CD4-positive, alpha-beta T cell treated with Interferon gamma for 1 hour (primary cell): ENCODE measurements at places on chromosomes 12 and 14.

GRCh38 chr14:39621223-39621622, 189.0 kb upstream of the FBXO33 start:
- no peak for DNase-seq

GRCh38 chr12:97177481-97177880, 270.4 kb downstream of the NEDD1 start:
- DNase-seq: no peak

- DNase-seq: no peak
Observed at GRCh38 chr14:74547331-74547927, 53.9 kb downstream of the ISCA2 start.

- no peak for DNase-seq
Observed at GRCh38 chr12:84294246-84294645, 618.4 kb downstream of the SLC6A15 start.

GRCh38 chr12:58540480-58541299, 379.6 kb downstream of the LRIG3 start:
- DNase-seq: no peak

DNA sequence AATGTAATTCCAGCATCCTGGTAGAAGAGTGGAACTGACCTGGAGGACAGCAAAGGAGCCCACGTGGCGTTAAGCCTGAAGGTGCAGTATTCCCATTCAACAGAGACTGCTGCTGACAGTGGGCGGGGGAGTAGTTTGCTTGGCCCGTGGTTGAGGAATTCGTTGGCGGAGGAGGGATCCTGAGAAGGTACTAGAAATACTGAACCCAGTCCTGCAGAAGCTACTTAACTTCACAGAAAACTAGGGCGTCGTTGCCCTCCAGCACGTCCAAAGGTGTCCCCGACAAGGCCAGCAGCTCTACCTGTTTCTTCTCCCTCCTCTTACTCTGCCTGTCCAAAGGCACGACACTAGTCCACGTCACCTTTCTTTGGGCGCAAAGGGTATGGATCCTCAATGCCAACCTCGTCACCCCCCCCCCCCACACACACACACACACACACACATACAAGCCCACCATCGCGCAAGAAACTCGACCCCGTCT, 303 bp downstream of the PUS7L start:
- no peak for DNase-seq

DNA sequence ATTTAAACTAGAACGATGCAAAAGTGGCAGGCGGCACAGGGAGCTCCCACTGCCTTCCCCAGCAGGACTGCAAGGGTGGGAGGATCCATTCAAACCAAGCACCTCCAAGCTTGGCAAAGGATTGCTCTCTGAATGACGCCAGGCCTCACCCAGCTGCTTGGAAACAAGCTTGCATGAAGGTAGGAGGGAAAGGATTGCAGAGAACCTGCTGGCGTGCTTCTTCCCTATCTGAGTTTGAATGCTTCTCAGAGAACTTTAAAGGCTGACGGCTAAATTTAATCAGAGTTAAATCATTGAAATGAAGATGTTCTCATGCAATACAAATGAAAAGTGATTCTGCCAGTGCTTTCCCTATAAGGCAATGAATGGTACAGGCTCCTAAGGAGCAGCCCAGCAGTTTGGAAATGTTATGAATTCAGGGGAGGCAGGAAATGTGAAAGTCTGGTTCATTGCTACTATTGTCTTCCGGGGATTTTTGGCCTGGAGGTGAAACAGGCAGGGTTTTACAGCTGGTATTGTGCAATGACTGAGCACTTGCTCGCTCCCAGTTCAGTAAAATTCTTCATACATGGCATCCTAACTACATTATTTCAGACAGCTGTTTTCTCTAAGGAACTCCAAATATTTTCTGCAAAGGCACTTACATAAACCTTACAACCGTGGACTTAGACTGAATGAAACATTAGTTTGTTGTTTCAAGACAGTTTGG, 31.9 kb upstream of the DUSP6 start:
- no peak for DNase-seq

DNA sequence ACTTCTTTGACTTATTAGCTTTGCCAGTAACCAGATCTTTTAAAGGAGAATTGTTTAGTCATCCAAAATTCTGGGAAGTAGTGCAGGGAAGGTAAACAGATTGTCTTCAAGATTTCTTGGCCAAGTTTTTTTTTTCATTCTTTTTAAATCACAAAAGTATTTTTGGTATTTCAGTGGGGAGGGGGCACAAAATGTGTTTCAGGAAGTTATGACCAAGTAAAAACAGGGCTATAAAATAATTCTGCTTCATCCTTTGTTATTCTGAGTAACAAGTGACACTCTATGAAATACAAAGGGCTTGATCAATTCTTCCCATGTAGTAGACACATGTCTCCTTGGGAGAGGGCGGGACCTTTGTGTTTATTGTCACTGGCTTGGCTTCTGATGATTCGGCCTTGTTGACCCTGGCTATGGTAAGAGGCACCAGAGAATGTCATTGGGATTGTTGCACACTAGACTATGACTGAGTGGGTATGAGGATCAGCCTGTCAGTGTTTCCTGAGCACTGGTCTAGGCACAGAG, 55.4 kb downstream of the SUSD6 start:
- no peak for DNase-seq

- DNase-seq: no peak
Observed at GRCh38 chr12:109741970-109742703, 28.5 kb downstream of the FAM222A start.

GRCh38 chr14:24071144-24071697, at the start of gene CPNE6:
Gene CPNE6, plus strand, starts transcription at chr14:24071562. Its CDS starts 1,375 bp downstream, at chr14:24072937.
- no peak for DNase-seq

GRCh38 chr12:124443931-124444712, 123.3 kb downstream of the NCOR2 start:
- DNase-seq: no peak

DNA sequence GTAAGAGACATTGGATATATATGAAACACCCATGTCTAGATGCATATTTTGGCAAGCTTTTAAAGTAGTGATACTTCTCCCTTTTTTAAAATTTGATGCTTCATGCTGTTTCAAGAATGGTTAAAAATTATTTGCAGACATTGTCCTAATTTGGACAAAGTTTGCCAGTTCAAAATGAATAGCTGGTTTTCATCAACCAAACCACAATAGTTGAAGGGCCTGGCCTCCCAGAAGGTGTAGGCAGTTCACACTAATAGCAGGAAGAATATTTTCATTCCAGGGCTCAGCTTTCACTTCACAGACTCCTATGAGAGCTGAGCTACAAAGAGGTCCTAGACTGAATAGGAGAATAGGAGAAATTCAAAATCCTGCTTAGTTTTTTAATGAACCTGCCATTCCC, 78.7 kb downstream of the STXBP6 start:
- no peak for DNase-seq

DNA sequence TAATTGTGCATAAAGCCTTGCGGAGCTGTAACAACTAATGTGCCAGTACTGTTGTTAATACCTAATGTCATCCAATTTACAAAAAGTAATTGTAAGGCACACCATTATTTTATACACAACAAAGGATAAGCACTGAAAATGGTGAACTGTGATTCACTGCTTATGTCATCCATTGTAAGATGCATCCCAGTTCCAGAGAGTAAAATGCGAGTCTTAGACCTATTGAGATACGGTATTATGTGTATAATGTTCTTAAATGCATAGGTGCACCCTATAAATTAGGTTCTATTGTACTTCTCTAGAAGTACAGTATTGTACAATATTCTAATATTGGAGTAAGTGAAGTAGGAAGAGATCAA, 406 bp downstream of the PARP2 start:
- no peak for DNase-seq

- DNase-seq: no peak
Observed at GRCh38 chr12:13687633-13688032, 293.8 kb downstream of the GRIN2B start.

DNA sequence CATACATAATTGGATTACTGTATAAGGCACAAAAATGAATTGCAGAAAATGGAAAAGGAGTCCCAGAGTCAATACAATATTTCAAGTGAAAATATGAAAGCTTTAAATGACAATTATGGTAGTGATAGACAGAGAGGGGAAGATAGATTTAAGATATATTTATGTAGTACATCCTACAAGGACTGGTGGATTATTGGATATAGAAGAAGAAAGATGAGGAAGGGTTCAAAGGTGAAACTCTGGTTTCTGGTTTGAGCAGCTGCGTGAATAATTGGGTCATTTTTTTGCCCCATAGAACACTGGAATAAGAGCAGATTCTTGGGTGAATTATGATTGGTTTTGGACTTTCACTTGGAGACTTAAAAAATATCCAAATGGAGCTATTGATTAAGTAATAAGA, 19.4 kb downstream of the PIK3C2G start:
- no peak for DNase-seq

DNA sequence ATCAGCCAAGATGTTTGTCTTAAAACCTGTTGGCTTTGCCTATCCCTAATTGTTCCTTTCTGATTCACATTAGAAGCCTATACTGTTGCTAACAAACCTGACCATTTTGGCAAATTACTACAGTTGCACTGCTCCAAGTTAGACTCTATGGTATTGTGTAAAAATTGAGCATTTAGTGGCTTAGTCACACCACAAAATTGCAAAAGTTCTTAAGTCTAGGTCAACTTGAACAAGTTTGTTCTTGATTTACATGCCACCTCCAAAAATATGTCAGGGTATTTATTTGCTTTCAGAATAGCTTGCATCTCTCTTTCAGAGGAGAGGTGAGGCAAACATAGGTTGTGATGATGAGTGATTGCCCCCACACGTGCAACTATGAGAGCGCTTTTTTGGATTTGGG, 27.0 kb upstream of the PTHLH start:
- DNase-seq: no peak

GRCh38 chr12:30898846-30899245, 27.7 kb upstream of the TSPAN11 start:
- no peak for DNase-seq

DNA sequence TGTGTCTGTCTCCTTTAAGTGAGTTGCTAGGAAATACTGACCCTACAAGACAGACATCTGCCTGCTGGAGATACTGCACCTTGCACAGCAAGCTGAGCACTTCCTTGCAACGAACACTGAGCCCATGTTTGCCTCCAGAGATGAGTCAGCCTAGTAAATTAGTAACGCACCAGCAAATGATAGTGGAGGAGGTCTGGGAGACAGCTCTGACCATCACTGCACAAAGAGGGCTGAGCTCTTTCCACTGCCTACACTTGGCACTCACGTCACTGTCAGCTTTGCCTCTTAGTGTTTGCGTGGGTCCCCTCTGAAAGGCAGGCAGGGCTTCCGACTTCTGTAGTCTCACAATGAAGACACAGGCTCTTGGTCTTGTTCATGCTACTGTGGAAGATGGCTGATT, 109.0 kb downstream of the APAF1 start:
- DNase-seq: no peak

DNA sequence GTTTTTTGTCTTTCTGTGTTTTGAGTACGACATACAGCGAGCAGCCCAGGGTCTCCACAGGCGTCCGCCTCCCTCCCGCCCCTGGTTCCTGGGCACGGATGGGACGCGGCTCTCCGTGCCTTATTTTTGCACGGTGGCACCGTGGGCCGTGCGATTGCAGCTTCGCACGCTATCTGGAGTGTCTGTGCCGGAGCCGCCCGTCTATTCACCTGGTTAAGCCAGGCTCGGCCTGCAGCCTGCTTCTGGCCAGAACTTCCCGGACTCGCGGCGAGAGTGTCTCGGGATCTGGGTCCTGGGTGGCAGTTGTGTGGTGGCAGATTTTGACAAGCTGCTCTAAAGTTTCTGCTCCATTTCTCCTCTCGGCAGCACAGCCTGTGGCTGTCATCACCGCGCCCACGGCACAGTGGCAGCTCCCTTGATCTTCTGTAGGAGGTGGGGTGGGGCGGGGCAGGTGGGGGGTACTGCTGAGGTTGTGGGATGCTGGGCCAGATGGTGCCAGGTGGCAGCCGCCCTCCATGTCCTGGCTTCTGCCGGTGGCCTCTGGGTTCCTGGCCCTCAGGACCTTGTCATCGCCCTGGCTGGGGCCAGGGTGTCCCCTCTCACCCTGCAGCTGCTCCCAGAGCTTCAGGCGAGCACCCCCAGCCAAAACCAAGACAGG, 2.9 kb downstream of the MMP17 start:
- no peak for DNase-seq

DNA sequence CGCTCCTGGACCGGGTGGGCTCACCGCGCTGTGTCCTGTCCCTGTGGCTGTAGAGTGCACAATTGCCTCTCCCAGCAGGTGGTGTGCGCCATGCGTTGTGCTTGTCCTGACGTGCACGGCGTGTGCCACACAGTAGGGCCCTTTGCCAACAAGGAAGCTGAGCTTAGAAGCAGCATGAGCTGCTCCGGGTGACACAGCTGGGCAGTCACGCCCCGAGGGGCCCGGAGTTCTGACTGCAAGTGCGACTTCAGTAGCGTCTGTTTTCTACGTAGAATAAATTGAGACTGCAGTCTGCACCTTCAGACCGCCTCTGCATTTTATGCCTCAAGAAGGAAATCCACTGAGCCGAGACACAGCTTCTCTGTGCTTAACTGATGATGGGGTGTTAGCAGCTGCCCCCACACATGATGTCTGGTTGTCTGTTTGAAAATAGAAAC, 81.6 kb downstream of the ADGRD1 start:
- DNase-seq: peak; percentile 22

DNA sequence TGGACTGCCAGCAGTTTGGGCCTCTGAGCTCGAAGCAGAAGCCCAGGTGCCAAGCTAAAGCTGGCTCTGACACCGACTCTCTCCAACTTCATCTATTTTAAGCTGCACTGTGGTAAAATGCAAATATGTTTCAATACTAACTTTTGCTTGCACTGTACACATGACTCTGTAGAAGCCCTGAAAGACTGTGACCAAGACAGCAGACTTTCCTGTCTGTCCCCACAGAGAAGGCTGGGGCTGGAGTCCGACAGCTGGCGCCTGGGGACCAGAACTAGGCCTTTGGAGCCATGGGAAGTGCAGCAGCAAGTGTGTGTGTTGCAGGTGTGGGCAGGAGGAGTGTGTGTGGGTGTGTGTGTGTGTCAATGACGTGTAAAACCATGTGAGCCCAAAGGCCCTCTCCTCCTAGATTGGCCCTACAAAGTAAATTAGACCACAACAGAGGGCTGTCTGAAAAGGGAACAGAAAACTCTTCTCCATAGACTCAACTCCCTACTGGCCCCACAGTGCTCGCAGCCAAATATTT, 16.4 kb upstream of the RAB35 start:
- DNase-seq: peak; percentile 7

GRCh38 chr14:50667684-50667995, 466 bp downstream of the SAV1 start:
- peak; percentile 50 for DNase-seq

GRCh38 chr14:35351497-35351896, 53.1 kb downstream of the NFKBIA start:
- DNase-seq: no peak

- peak; percentile 53 for DNase-seq
Observed at GRCh38 chr12:10027721-10028120, 2.8 kb upstream of the CLEC9A start.

- DNase-seq: no peak
Observed at GRCh38 chr12:18250313-18250916, 10.9 kb upstream of the PIK3C2G start.

DNA sequence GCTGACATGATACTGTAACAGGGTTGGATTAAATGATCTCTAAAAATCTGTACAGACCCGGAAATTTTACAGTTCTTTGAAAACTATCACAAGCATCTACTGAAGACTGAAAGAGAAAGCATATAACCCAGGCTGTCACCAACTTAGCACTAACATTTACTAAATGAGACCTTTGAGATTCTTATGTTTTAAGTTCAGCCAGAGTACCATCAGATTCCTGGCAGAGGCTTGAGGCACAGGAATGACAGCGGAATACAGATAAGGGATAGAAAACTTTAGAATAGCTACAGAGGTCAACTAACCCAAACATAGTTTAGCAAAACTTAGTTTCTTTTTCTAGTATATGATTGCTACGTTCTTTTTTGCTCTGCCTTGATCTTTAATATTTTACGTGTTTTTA, 91.6 kb upstream of the FERMT2 start:
- no peak for DNase-seq
